ENCODE measurements at places on chromosomes 6 and 20. TPM values are rescaled to one million over a fixed set of nuclear protein-coding genes. Genes with fewer than 3 reads are reported as not detected.

GRCh38 chr6:161346717-161347116, 72.9 kb upstream of the AGPAT4 start:
- no peaks in the 10 kb centered on the region for H3K4me1 ChIP-seq
- DNase-seq: no peak
- H3K27me3 ChIP-seq: no peaks in the 10 kb centered on the region
- H3K27ac ChIP-seq: no peak overlapping the region

GRCh38 chr20:36847009-36847709, 28.8 kb upstream of the TLDC2 start:
- H3K36me3 ChIP-seq: no peaks in the 10 kb centered on the region
- DNase-seq: peak; percentile 95
- H3K27me3 ChIP-seq: no peaks in the 10 kb centered on the region
- H3K4me1 ChIP-seq: peaks cover 3% of the 10 kb centered on the region

- H3K27me3 ChIP-seq: no peaks in the 10 kb centered on the region
- H3K36me3 ChIP-seq: no peaks in the 10 kb centered on the region
- no peak overlapping the region for H3K4me3 ChIP-seq
- no peaks in the 10 kb centered on the region for H3K4me1 ChIP-seq
Observed at GRCh38 chr6:141394125-141394536, 738.6 kb upstream of the GJE1 start.

- H3K36me3 ChIP-seq: no peaks in the 10 kb centered on the region
- H3K27me3 ChIP-seq: peaks cover 26% of the 10 kb centered on the region
- H3K4me1 ChIP-seq: no peaks in the 10 kb centered on the region
- no peak for DNase-seq
Observed at GRCh38 chr20:20373091-20373571, 5.2 kb downstream of the INSM1 start.

- no peak for DNase-seq
- peaks cover 13% of the 10 kb centered on the region for H3K36me3 ChIP-seq
- H3K4me1 ChIP-seq: peaks cover 70% of the 10 kb centered on the region
- H3K4me3 ChIP-seq: peak within 1 kb of the TSS; percentile 64
- H3K27me3 ChIP-seq: no peaks in the 10 kb centered on the region
Observed at GRCh38 chr6:36838896-36839748, at the start of gene CPNE5. Gene CPNE5, minus strand, starts transcription at chr6:36839444. Its CDS starts 67 bp downstream, at chr6:36839377.

- H3K4me3 ChIP-seq: no peak overlapping the region
- H3K4me1 ChIP-seq: no peaks in the 10 kb centered on the region
- no peak overlapping the region for H3K27ac ChIP-seq
- H3K27me3 ChIP-seq: no peaks in the 10 kb centered on the region
- H3K36me3 ChIP-seq: no peaks in the 10 kb centered on the region
Observed at GRCh38 chr20:31920275-31920855, 31.5 kb downstream of the PDRG1 start.

SNAI1 gene
- 4.4 TPM for total RNA-seq

VPS16 gene
- 12.8 TPM for total RNA-seq

ATRN gene
- total RNA-seq: 28.1 TPM

TTLL9 gene
- not detected for total RNA-seq

PNLDC1 gene
- total RNA-seq: not detected

PAK5 gene
- total RNA-seq: not detected

Measured in right atrium auricular region (tissue), 2 donors.